Erythroblast (primary cell): ENCODE measurements at places on chromosomes 1 and 21.

GRCh38 chr1:237672748-237673147 lies 218.0 kb downstream of the ZP4 start:
- no peak for DNase-seq

DNA sequence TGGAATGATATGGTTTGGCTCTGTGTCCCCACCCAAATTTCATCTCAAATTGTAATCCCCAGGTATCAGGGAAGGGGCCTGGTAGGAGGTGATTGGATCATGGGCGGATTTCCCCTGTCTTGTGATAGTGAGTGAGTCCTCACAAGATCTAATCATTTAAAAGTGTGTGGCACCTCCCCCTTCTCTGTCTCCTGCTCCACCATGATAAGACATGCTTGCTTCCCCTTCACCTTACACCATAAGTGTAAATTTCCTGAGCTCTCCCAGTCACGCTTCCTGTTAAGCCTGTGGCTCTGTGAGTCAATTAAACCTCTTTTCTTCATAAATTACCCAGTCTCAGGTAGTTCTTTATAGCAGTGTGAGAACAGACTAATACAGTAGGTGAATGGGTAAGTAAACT lies 109.3 kb downstream of the DMRTB1 start:
- DNase-seq: no peak

DNA sequence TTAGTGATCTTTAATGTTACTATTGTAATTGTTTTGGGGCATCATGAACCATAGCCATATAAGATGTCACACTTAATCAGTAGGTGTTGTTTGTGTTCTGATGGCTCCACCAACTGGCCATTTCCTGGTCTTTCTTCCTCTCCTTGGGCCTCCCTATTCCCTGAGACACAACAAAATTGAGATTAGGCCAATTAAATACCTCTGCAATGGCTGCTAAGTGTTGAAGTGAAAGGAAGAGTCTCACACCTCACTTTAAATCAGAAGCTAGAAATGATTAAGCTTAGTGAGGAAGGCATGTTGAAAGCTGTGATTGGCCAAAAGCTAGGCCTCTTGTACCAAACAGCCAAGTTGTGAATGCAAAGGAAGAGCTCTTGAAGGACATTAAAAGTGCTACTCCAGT lies 30.7 kb downstream of the PPP2R5A start:
- peak; percentile 31 for DNase-seq

DNA sequence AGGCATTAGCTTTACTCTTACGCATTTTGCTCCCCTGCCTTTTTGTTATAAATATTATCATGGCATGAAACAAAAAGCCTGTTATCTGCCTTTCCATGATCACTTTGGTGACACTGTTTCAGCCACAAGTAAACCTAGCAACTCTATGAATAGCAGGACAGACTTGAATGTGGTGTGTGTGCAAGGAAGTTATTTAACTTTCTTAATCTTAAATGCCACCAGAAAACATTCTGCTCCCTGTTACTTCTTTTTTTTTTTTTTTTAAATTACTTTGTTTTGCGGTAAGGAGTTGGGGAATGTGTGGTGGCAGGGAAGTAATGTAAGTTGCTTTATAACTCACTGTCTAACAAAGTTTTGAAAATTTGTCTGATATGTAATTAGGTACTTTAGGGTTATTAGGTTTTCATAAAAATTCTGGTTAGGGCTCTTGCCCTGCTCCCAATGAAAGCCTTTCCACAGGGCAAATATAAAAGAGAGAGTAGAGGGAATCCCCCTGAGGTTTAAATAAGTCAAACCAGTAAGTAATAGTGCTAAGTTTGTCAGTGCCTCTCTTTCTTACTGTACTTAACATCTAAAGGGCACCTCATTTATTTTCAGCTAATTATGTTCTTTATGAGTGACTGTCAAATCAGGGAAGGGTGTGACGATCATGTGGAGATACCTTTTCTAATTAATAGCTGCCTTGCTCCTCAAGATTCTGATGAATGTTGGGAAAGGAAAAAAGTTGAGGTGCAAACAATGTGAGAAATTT lies 39.5 kb downstream of the RASAL2 start:
- DNase-seq: no peak

- no peak for DNase-seq
These were observed 39.0 kb downstream of the DAB1 start for GRCh38 chr1:57384901-57385300.
